ENCODE measurements at places on chromosomes 3 and 15.

- DNase-seq: no peak
Observed at GRCh38 chr15:55334997-55335396, 16.0 kb downstream of the PIGB start.

DNA sequence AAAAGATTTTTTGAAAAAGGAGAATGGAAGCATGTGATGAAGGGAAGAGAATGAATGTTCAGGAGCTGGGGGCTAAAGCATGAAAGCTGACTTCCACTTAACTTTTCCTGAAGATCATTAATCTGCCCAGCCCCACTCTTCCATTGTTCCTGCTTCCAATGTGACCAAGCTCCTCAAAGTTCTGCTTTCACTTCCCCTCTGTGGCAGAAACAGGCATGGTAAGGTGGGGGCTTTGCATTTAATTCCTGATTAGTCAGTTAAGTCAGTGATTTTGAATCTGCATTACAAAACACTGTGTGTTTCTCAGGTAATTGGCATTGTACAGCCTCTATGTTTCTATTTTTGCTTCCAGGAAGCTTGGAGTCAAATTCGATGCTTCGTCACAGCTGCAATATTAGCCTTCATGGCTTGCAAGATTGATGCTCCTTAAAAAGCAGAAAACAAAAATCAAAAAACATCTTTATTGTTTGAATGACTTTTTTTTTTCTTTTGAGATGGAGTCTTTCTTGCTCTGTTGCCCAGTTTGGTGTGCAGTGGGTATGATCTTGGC lies 7.3 kb upstream of the TM6SF1 start:
- no peak for DNase-seq

- DNase-seq: no peak
Observed at GRCh38 chr15:95763426-95763825, 567.1 kb upstream of the NR2F2 start.

DNA sequence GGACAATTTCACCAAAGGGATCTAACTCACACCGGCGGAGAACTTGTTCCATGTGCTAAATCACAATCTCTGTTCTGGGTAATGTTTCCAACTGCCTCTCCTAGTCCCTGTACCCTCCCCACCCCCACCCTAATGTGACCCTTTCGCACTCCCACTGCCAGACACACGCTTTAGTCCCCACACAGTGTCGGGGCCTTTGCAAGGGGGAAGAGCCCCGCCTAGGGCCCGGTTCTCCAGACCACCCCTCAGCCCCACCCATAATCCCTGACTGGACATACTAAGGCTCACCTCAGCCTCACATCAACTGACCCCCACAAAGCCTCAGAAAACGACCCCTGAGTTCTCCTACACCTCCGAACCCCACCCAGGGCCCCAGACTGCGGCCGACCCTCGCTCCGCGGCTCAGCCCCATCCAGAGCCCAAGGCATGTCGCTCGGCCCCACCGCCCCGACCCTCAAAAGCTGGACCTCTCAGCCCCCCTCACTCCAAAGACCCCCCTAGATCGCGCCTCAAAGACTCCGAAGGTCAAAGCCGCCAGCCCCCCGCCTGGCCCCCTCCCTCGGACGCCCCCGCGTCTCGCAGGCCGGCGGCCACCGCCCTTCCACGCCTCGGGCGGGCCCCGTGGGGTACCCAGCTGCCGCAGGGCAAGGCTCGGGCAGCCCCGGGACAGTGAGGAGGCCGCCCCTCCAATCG lies 72.0 kb upstream of the MAP4 start:
- no peak for DNase-seq
